ENCODE measurements at places on chromosomes 2 and 18. TPM values are rescaled to one million over a fixed set of nuclear protein-coding genes. Genes with fewer than 3 reads are reported as not detected.

KCTD1 gene
- 7.7 TPM for total RNA-seq

SH2D6 gene
- total RNA-seq: not detected

RUFY4 gene
- total RNA-seq: 0.85 TPM

LCT gene
- not detected for total RNA-seq

DOK6 gene
- total RNA-seq: 0.66 TPM

SERPINB4 gene
- not detected for total RNA-seq

STAMBP gene
- 26.2 TPM for total RNA-seq

NT5DC4 gene
- total RNA-seq: not detected

TMEM247 gene
- total RNA-seq: not detected

ELOA2 gene
- total RNA-seq: not detected

ZC3H8 gene
- 4.7 TPM for total RNA-seq

DSG1 gene
- total RNA-seq: not detected

DNER gene
- total RNA-seq: 3.8 TPM

ATOH8 gene
- total RNA-seq: 41.4 TPM

OTOS gene
- not detected for total RNA-seq

FAP gene
- total RNA-seq: 11.5 TPM

NAT8 gene
- total RNA-seq: not detected

NFATC1 gene
- 9.8 TPM for total RNA-seq

DPYSL5 gene
- not detected for total RNA-seq

DTNA gene
- 38.8 TPM for total RNA-seq

ATP8B1 gene
- 8.6 TPM for total RNA-seq

REG3G gene
- total RNA-seq: not detected

MSGN1 gene
- not detected for total RNA-seq

IL36A gene
- not detected for total RNA-seq

Data from subcutaneous adipose tissue (tissue), 4 donors.